CD4-positive, alpha-beta T cell treated with Interleukin-15 for 4 hours (primary cell): ENCODE measurements at places on chromosomes 2 and 18.

DNA sequence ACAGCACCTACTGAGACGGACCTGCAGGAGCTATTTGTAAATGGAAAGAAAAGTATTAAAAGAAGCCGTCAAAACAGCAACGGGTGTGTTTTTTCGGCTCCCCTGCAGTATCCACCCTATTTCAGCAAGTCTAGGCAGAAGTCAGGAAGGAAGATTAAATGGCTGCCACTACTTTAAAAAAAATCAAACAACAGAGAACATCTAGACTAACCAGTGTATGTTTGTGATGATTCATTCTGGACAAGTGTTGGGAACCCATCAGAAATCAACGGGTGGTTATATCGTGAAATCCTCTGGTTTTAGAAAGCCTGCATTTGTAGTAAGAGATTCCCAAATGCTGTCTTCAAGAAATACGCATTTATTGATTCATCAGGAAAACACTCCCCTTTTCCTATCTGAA lies 9.0 kb downstream of the PMAIP1 start:
- no peak for DNase-seq

DNA sequence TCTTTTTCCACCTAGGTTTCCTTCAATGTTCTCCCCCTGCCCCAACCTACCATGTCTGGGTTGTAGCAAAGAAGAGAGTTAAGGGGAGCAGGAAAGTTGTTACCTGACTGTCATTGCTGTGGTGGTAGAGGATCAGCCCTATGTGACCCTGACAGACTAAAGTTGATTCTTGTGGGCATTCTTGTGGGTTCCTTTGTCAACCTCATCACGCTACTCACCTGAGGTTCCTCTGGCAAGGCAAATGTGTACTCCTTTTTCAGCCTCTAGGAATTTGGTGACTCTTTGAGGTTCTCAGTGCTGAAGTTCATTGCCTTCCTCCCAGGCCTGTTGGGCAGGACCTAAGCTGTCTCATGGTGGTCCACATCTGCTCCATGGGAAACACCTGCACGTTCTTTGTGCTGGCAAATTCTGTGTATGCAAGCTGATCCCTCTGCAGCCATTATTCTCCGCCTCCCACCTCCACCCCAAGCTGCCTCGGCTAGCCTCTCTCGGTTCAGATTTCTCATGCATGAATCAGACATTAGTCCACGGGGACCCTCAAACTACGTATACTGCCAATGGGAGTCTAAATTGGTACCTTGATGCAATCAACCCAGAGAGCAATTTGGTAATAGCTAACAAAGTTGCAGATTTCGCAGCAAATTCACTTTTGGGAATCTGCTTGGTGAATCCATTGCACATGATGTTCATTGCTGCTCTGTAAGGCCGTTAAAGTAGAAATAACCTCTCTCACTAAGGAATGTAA lies 1.5 kb upstream of the GMCL1 start:
- DNase-seq: no peak

DNA sequence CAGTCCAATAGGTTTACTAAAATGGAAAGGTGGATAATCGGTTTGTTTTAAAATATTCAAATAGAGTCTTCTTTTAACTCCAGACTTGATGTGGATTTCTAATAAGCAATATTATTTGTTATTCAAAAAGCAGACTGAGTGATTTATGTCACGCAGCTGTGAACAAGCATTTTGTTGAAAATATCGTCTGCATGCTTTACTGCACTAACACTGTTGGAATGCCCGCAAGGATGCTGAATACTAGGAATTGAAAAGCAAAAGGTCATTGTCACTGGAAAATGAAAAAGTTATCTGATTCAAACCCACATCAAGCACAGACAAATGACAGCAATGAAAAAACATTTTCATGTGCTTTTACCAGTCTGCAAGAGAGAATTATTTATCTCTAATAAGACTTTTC lies 31.1 kb downstream of the CHN1 start:
- no peak for DNase-seq

GRCh38 chr2:134657650-134658250 lies 61.0 kb downstream of the TMEM163 start:
- DNase-seq: peak; percentile 25

DNA sequence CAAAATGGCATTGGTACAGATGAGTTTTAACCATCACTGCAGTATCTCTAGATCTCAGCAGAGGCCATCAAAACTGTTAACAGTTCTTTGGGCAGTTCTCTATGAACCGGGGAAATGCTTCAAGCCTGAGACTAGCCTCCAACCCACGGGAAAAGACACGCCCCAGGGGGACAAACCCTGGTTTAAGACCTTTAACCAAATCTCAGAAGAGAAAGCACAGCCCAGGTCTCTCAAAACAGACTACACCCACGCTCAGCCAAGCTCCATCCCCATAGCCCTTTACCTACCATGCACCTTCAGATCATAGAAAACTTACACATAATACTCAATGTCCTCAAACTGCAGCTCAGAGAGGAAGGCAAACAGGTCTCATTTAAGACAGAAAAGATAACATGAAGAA lies 78.3 kb downstream of the TMEM163 start:
- no peak for DNase-seq

DNA sequence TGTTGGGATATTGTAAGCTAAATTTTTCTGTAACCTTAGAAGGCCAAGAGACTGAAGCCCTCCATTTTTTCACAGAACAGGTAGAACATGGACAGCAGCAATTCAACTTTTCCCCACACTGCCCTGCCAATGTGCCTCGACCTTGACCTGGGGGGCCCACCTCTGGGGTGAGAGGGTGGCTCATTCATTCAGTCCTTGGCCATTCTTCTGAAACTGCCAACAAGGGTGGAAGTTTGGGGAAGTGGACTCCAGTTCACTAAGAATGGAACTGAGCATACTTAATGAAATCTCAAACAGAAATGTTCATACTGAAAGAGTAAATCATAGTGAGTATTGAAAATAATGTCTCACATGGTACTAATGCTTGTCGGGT lies 1.1 kb downstream of the EEF1B2 start:
- DNase-seq: no peak

- DNase-seq: no peak
Observed at GRCh38 chr2:120108049-120108448, 95.2 kb downstream of the EPB41L5 start.

DNA sequence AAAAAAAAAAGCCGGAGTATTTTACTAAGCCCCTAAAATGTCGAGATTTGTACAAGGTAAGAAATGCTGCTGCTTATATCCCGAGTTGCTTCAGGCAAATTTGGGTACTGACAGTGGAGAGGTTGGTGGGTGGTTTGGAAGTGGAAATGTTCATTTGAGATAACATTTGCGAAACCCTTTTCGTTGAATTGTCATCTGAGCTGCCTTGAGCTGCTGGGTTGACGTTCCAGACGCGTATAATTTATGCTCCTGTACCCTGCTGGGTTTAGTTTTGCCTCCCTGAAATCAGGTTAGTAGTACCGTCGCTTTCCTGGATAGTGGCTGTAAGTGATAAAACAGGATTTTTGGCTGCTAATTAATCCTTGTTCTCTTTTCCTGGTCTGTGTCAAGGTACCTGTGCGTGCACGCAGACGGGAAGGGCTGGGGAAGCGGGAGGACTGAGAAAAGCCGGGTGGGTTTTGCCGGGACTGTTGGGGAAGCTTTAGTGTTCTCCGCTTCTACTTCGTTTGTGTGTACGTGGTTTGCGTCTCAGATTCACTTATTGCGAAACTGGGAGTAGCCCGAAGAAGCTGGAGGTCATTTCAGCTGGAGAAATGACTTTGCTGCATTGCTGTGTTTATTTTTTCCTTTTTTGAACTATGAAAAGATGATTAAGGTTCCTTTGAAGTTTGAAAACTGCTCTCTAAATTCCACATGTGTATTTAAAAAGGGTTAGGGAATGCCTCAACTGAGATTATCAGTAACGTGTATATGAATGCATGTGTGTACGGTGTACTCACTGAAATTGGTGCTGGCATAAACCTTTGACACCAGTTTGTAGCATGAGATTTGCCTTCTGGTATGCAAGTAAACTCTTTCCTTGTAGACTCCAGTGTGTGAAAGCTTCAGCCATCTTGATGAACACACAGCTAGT lies 709 bp downstream of the UGP2 start:
- DNase-seq: peak; percentile 9

GRCh38 chr2:110717734-110718133 lies 14.6 kb upstream of the ACOXL start:
- DNase-seq: no peak

DNA sequence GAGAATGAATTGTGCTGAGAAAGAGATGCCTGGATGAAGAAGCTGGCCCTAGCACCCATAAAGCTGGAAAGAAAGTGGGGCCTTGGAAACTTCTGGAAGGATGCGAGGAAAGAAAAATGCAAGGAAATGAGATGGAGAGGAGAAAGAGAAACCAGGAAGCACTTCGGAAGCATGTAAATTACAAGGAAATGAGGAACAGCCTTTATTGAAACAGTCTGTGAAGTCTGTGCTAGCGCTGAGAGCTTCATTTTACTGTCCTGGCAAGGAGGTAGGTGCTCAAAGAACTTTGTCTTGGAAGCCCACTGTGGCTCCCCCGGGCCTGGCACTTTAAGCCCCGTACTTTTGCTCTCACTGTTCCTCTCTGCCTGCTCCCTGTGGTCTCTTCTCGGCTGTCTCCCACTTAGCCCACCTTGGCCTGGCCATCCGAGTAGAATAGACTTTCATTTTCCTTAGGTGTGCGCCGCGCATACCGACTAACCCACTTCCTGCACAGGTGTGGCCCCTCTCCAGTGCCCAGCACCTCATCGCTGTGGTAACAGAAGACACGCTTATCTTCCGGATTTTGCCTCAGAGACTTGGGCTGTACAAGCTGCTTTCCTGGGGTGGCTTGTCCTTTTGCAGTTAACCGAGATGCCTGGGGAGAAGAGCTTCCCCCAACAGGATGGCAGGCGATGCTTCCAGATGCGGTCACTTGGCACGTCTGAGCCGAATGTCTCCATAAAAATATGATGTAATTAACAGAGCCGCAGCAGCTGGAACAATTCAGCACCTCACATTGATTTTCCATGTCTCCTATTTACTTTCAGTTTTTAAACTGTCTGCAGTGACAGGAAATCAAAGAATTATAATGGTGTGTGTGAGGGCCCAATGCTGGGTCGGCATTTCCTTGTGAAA lies 199.6 kb downstream of the HRH4 start:
- peak; percentile 16 for DNase-seq

DNA sequence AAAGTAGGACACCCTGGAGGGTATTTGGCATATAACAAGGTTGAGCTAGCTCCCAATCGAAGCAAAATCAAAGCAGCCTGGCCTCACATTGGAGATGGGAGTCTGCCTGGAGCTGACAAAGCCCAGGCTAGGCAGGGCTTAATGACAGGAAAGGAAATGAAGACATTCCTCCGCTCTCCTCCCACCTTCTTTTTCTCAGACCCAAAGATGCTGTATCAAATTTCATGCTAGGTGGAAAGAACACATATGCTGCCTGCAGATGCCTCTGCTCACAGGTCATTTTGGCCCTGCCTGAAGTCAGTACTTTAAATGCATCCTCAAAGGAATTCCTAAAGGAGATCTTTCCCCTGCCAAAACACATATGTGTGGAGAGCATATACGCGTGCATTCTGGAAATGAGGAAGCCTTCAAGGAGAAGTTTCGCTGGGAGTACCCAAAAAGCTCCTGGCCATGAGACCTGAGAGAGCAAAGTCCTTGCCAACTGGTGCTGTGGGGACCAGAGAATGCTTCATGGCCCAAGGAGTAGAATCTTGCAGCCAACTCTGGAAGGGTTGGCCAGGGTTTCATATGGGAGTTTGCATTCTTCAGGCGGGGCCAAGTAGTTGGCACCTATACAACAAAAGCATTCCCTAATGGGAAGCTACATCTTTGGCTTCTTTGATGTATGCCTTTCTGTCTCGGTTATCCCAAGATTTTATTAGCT lies 88.0 kb downstream of the AQP4 start:
- no peak for DNase-seq

DNA sequence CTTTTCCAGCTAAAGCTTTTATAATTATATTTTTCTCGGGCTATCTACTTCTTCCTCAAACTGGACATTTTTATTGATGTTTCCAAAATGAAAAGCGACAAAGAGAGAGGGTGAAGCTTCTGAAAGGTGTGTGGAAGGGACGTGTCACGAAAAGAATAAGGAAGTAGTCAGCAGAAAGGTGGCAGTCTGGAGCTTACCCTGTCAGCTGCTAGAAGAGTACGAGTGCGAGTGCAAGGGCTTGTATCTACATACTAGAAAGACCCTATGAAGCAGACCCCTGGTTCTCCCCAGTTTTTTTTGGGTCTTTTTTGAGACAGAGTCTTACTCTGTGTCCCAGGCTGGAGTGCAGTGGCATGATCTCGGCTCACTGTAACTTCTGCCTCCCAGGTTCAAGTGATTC lies 14.6 kb downstream of the FHL2 start:
- no peak for DNase-seq

GRCh38 chr2:12006850-12007249 lies 260.4 kb downstream of the LPIN1 start:
- DNase-seq: no peak

- no peak for DNase-seq
Observed at GRCh38 chr2:98280376-98281102, 65.7 kb upstream of the CNGA3 start.

DNA sequence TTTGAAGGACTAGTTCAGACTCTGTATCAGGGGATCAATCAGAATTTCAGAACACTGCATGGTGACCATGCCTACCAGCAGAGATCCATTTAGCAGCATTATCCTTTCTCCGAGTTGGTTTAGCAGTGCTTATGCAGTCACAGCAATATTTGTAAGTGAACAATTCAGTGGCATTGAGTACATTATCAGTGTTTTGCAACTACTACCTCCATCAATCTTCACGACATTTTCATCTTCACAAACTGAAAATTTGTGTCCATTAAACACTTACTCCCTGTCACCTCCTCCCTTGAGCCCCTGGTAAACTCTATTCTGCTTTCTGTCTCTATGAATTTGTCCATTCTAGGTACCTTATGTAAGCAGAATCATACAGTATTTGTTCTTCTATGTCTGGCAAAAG lies 20.1 kb downstream of the SLC9A2 start:
- DNase-seq: no peak

GRCh38 chr2:52181080-52181479 lies 1149.1 kb upstream of the NRXN1 start:
- DNase-seq: no peak

GRCh38 chr2:230863442-230864121 lies 1.2 kb upstream of the ITM2C start:
- no peak for DNase-seq

GRCh38 chr2:207394812-207395534 lies 134.8 kb upstream of the CREB1 start:
- DNase-seq: no peak

GRCh38 chr2:204321027-204321800 lies 224.1 kb upstream of the PARD3B start:
- DNase-seq: no peak

- DNase-seq: no peak
Observed at GRCh38 chr2:232022718-232023117, 61.2 kb downstream of the DIS3L2 start.

- DNase-seq: no peak
Observed at GRCh38 chr2:39932198-39932597, 153.1 kb upstream of the THUMPD2 start.

- no peak for DNase-seq
Observed at GRCh38 chr2:146135245-146135644, 1615.3 kb upstream of the ZEB2 start.

DNA sequence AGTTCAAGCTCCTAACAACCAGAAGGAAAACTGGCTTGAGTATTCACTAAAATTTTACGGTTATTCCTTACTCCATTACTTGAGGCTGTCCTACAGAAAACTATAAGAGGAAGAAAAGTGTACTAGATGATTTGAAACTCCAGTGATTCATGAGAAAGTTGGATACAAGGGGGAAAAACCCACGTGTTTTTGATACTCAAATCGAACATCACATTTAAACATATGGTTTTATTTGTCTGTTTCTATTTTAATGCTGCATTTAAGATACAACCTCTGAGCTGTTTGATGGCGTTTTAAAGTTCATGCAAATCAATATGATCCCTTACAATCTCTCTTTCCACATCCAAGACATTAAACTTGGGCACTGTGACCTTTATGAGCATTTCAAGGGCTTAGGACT lies 125.1 kb upstream of the LMAN1 start:
- DNase-seq: no peak
